ENCODE measurements at places on chromosomes 3 and 15.
A peak's percentile ranks its signal among the peaks of the same experiment; 100 is the strongest.

- peak; percentile 54 for DNase-seq
Measured at GRCh38 chr3:105533960-105534359, 167.3 kb downstream of the ALCAM start.

- DNase-seq, result peak; percentile 53
Measured at GRCh38 chr3:113275929-113276750, 64.8 kb downstream of the BOC start.

DNA sequence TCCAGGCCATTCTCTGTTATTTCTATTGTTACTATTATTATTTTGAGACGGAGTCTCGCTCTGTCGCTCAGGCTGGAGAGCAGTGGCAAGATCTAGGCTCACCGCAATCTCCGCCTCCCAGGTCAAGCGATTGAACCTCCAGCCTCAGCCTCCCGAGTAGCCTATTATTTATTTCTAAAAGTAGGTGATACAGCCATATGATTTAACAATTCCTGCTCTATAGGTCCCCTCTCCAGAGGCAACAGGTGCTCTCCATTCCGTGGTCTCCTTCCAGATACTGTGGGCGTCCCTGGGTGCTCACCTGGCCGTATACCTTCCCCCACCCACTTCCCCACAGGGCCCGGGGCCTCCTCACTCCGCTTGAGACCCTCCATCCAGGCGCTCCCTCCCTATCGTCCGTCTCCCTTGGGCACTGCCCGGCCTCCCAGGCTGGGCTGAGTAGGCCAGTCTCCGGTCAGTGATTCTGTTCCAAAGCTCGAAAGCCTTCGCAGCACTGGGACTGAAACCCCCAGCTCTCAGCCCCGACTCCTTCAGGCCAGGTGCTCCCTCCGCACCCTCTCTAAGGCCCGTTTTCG is 708 bp upstream of the PTPN23 start:
- DNase-seq, result no peak

- no peak for DNase-seq
Measured at GRCh38 chr3:37688756-37689155, 172.9 kb upstream of the CTDSPL start.

GRCh38 chr15:42704492-42704926 is 32.4 kb downstream of the CDAN1 start:
- peak; percentile 66 for DNase-seq

GRCh38 chr3:2706144-2706835 is 403.9 kb downstream of the IL5RA start:
- DNase-seq, result no peak

Measured in brain microvascular endothelial cell (primary cell).